ENCODE measurements at places on chromosomes 5 and 9.

DNA sequence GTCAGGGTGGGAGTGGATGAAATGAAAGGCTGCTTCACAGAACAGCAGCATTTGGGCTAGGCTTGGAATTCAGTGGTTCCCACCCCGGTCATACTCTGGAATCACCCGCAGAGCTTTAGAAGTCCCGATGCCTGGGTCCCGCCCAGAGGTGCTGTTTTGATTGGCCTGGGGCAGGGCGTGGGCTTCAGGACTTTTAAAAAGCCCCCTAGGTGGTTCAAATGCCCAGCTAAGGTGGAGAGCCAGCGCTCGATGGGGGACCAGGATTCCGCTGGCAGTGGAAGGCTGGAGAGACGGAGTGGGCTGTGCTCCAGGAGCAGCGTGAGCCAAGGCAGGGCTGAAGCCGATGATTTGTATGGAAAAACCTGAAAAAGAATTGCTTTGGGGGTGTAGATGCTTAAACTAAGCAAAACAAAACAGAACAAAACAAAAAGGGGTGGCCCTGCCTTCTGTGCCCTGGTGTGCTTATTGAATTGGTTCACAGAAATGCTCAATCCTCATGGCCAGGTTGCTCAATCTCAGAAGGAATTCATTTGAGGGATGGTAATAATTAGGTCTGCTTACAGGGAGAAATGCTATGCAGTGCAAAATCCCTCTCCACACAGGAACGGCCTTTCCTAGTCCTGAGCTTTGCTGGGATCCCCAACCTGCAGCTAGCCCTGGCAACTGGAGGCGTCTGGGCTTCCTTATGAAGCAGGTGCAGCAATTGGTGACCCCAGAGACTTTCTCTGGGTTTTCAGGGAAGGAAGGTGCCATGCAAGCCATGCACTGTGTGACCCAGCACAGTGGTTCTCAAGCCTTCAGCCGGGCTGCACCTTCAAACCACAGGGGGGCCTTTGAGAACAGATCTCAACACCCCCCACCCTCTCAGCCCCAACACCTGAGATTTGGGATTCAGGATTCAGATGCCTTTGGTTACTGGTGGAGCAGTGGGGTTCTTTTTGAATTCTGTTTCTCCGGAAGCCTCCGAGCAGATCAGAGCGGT is 174.0 kb upstream of the ZNF618 start:
- DNase-seq, result no peak

GRCh38 chr5:2091921-2092320 is 209.2 kb upstream of the IRX4 start:
- no peak for DNase-seq

DNA sequence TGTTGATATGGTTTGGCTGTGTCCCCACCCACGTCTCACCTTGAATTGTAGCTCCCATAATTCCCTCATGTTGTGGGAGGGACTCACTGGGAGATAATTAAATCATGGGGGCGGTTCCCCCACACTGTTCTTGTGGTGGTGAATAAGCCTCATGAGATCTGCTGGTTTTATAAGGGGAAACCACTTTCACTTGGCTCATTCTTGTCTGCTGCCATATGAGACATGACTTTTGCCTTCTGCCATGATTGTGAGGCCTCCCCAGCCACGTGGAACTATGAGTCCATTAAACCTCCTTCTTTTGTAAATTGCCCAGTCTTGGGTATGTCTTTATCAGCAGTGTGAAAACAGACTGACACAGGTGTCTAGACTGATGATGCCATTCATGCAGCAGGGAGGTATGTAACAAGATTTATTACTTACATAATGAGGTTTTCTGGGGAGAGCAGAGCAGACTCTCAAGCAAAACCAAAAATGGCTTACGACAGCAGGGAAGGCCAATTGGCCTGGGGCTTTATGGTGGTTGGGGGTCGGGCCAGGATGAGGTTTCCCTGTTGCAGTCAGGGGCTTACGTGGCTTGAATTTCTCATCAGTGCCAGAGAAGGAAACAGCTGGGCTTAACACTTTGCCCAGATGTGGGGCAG is 9.5 kb upstream of the COMMD10 start:
- no peak for DNase-seq

DNA sequence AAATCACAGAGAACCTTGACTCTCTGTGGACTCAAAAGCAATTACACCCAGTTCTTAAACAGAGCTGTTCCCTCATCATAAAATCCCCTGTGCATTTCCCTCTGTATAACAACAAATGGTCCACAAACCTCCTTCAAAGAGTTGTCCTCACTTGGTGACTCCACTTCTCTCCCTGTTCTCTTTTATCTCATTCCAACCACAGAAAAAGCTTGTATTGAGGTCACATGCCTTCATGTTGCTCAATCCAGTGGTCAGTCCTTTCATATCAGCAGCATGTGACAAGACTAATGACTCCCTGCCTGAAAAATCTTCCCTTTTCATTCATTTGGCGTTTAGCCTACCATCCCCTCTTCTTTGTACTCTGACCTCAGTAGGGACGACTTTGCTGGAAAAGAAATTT is 158.0 kb downstream of the DEPDC1B start:
- no peak for DNase-seq

DNA sequence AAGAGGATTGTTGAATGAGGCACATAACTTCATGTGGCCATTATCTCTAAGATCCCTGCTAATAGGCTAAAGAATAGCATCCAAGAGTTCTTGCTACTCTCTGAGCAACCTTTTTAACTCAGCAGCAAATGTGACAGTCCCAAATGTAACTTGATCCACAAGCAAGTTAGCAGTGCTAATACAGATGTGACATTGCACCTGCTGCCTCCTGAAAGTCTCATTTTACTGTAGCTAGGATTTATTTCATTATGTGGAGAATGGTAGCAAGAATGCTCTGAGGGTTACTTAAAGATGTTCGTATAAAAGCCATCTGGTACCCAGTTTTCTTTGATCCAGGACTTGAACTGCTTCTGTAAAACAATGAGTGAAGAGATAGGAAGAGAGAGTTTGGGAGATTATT is 45.8 kb downstream of the CDH10 start:
- DNase-seq, result no peak

- DNase-seq, result no peak
Observed at GRCh38 chr5:38187532-38187931, 70.8 kb upstream of the EGFLAM start.

GRCh38 chr5:132821791-132822190 is 8.7 kb downstream of the SHROOM1 start:
- DNase-seq, result no peak

DNA sequence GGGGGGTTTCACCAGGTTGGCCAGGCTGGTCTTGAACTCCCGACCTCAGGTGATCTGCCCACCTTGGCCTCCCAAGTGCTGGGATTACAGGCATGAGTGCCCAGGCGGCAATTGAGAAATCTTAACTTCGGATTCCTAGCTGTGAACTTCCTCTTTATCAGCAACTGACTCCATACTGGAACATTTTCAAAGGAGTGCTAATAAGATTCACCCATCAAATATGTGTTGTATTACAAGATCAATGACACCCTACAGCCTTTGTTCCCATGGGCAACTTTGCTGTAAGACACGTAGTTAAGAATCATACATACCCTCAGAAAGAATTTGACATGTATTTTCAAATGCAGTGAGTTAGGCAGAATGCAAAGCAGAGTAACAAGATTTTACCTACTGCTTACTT is 23.1 kb upstream of the ACOT12 start:
- DNase-seq, result no peak

GRCh38 chr9:99167119-99167518 is 54.6 kb downstream of the ALG2 start:
- no peak for DNase-seq

Data from activated T-cell treated with anti-CD3 and anti-CD28 coated beads for 1 hour (primary cell).